ENCODE measurements at places on chromosomes 12 and 14. TPM values are rescaled to one million over a fixed set of nuclear protein-coding genes. Genes with fewer than 3 reads are reported as not detected.
A peak's percentile ranks its signal among the peaks of the same experiment; 100 is the strongest.

DNA sequence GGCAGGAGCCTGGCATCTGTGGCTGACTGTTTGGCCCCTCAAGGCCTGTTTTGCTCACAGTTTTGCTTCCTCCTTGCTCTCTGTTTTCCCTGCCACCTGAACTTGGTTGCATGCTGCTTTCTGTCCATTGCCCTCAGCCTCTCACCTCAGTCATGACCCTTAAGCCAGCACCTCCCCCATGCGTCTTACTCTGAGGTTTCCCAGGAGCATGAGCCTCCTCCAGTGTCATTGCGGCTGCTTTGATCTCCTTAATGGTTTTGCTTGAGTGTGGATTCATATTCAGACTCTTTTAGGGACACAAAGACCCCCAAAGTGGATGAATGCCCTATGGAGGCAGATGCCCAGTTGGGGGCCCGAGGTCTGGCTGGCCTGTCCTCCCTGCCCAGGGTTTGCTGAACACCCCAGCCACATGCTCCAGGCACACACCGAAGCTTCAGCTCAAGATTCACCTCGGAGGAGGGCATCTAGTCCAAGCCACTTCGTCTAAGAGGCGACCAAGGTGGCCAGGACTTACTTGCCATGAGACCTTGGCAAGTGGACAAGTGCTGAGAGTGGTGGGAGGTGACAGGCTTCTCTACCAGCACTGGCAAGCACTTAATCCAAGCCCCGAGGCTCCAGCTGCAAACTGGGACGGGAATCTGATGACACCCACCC is 95.4 kb upstream of the DIO3 start:
- no peak for DNase-seq

DNA sequence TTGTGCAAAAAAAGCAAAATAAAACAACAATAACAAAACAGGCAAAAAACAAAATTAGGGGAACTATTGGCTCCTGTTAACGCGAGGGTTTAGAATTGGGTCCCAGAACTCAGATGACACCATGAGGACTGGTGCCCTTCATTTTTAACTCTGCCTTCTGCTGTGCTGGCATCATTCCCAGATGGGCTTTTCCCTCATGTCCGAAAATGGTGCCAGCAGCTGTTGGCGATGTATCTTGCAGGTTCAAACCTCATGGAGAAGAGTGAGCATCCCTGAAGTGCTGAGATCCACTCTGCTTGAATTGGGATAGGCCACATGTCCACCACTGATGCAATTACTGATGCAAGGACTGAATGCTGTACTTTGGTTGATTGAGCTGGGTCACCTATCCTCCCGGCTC is 61.1 kb downstream of the MYRFL start:
- no peak for DNase-seq

- DNase-seq: no peak
Measured at GRCh38 chr12:19506497-19506896, 67.2 kb downstream of the AEBP2 start.

GRCh38 chr14:52318826-52319645 is 4.9 kb downstream of the PTGER2 start:
- peak; percentile 79 for DNase-seq

DNA sequence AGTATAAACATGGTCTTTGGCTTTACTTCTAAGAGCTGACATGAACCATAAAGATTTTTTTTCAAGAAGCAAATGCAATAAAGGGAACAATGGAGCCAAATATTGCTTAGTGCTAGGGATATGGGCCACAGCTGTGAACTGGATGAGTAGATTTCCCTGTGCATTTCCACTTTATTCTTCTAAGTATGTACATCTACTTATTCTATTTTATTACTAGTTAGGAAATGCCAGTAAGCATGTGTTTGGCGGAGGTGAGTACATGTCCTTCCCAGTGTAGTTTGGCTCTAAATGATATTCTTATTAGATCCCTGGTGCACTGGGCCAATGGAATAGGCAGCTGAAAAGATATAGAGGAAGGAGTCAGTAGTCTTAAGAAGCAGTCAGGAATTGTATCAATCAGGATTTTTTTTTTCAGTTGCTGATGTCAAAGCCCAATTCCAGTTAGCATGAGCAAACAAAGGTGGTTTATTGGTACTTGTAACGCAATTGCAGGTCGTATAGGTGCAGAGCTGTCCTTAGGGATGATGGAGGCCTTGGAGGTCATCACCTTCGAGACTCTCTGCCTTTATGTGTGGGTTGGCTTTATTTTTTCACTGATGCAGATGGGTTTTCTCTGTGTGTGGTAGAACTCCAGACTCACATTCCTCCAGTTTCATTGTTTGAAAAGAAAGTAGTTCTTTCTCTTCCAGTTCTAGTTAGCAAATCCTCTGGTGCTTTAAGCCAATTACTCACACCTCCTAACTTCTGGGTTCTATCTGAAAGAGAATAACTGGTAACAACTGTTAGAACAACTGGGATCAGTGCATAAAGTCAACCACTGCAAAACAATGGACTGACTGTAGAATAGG is 139.0 kb upstream of the LRIG3 start:
- DNase-seq: no peak

- DNase-seq: no peak
Measured at GRCh38 chr14:98903371-98903770, 368.6 kb downstream of the BCL11B start.

DNA sequence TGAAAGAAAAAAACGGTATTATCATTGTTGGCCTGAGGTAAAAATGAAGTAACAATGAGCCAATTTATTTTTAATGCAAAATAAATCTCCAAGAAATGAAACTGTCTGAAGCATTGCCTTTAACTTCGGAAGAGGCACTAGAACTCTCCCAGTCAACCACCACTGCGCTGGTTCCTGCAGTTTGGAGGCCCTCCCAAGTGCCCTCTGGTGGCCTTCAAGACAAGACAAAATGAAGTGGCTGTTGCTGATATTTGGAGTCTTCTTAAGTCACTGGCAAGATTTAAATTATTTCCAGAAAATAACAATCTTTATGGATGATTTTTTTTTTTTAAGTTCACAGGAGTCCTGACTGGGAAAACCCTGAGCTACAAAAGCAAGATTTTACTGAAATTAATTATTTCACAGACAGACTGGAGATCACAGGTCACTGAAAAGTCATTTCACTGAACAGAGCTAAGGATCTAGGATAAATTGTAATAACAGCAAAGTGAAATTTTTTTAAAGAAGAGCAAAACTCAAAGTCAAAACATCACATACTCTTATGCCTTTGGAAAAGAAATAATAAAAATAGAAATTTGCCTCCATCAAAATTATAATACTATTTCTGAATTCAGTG is 58.2 kb downstream of the DICER1 start:
- DNase-seq: peak; percentile 51

GRCh38 chr14:71246539-71246938 is 339.3 kb downstream of the PCNX1 start:
- DNase-seq: no peak

DNA sequence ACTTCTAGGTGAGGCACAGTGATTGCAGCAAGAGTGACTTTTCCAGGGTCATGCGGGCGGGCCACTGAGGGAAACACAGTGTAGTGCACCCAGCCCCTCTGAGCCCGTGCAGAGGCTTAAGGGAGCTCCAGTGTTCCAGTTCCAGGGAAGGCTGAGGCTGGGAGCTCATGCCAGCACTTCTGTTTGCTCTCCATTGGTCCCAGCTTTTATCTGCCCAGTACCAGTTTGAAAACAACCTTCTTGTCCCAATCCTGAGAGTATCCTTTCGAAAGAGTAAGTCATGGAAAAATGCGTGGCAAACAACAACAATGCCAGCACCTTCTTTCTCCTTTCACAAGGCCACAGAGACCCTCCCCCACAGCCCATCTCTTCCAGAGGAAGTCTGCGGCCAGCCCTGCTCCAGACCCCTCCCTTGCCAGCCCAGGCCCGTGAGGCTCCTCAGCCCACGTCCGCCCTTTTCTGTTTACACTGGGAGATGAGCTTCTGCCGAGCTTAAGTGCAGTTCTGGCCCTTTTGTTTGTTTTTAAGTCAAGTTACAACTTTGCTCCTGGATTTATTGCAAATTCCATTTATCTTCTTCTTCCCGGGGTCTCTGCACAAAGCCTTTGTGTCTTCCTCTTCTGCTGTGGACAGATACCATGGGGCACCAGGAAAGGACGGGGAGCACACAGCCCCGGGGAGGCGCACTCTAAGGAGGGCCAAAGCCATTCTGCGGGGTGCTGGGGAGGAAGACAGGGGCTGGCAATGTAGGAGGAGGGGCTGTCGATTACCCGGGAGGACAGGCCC is 185.6 kb downstream of the ZFP36L1 start:
- peak; percentile 33 for DNase-seq

GRCh38 chr12:108582978-108583770 is 14.7 kb downstream of the TMEM119 start:
- no peak for DNase-seq

DNA sequence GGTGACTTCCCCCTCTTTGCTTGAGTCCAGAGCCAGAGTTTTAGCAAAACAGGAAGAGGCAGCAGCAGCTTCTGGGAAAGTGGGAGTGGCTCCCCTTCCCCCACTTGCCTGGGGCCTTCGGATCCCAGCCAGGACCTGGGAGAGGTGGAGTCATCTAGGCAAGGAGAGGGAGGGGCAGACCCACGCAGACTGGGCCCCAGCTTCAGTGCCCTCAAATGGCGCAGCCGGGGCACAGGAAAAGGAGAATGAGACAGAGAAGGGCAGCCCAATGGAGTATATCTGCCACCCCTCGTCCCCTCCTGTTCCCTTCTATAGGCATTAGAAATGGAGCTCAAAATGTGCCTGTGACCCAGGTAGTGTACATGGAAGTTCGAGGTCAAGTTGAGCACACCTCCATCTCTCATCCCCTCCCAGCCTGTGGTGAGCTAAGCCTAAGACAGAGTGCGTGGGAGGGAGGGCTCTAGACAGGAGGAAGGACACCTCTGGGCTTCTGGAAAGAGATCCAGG is 9.3 kb upstream of the HDAC7 start:
- peak; percentile 57 for DNase-seq

DNA sequence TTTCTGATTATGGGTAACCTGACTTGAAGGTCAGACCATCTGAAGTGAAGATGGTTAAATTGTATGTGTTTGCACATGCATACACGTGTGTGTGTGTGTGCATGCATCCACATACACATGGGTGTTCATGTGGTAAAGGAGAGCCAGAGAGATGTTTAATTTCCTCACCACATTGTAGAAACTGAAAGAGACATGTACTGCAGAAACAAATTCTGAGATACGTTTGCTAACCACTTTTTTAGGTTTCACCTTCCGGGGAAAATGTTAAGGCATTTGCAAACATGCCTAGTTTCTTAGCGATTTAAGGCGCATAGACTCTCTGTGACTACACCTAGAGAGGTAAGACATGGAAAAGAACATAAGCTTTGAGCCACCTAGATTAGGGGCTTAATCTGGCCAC is 362.9 kb downstream of the RAD51B start:
- DNase-seq: no peak

GRCh38 chr12:108690542-108691174 is 40.7 kb downstream of the CORO1C start:
- DNase-seq: no peak

DNA sequence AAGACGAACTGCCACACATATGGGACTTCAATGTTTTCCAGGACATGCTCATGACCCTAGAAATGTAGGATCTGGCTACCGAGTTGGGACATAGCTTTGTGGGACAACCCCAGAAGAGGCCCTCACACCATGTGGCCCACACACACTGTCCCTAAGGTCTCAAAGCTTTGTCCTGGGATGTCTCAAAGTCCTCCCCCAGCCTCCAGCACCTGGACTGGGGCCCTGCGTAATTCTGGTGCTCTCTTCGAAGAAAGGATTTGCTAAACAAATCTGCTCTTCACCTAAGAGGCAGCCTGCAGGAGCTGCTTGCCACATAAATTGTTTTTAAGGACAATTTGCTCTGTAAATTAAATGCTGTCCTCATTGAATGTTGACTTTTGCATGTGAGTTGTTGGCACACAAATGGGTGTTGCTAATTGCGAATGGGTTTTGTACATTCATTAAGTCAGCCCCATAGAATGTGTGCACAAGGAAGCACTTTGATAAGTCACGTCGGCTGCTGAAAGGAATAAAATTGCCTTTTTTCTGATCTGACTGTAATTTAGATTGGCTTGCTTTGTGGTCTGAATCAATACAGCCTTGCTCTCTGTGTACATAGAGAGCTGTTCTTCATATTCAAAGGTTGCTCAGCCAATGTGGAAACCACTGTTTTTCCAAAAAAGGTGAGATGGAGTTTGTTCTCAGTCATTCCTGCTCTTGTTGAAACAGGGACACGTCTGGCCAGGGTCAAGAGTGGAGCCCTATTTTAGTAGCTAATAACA is 161.6 kb upstream of the PWP1 start:
- no peak for DNase-seq

- no peak for DNase-seq
Measured at GRCh38 chr14:76829650-76830421, 3.6 kb downstream of the LRRC74A start.

GRCh38 chr12:68122236-68122920 is 37.2 kb downstream of the IFNG start:
- peak; percentile 64 for DNase-seq

DNA sequence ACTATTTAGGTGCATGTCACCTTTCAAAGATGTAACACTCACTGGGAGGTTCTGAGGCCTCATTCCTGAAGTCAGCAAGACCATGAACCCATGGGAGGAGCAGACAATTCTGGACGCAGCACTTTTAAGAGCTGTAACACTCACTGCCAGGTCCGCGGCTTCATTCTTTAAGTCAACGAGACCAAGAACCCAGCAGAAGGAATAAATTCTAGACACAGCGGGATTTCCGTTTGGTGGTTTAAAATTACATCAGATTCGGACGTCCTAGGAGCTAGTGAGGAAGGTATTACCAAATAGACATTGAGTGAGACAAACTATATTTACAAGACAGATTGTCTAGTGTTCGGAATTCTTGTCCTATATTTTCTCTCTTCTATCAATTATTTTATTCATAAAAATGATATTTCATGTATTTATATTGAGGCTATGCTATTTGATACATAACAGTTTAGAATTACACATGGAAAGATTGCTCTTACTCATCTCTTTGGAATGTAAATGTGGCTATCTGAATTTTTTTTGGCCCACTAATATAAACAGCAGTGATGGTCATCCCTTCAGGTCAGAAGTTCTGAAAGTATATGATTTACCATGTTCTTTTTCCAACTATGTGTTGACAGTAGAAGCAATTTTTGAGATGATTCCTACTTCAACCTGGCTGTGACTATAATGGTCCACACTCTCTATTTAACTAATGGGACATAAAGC is 1973.0 kb upstream of the FLRT2 start:
- DNase-seq: peak; percentile 90

Gene TPPP2
- not detected for total RNA-seq

Gene B3GNT4
- total RNA-seq: 0.33 TPM

Gene TAS2R31
- 2.6 TPM for total RNA-seq

Gene ALKBH1
- total RNA-seq: 12.1 TPM

Gene PTPRB
- 0.66 TPM for total RNA-seq

Measured in fibroblast of lung (primary cell).